ENCODE measurements at places on chromosomes 12 and 14. TPM values are rescaled to one million over a fixed set of nuclear protein-coding genes. Genes with fewer than 3 reads are reported as not detected.

DNA sequence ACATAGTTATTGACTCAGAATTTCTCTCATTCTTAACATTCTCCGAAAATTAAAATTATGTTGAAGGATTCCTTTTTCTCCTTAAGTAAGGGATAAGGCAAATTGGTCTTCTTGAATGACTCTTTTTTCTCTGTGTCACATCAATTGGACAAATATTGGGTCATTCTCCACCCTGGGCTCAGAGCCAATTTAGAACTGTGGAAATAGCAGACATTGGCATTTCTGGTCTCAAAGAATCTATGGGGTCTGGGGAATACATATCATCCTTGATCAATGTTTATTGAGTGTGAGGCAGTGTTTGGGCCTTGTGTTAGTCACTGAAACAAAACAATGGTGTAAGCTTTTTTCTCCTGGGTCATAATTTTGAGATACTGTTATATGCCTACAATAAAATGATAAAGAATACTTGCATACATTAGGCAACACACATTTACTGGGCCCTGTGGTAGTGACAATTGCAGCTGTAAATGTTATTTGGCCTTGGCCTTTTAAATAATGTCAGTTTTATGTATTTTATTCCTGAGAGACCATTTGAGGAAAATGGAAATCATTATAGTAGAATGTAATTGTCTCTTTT, 414.6 kb downstream of the TMEM132D start:
- H3K36me3 ChIP-seq = no peaks in the 10 kb centered on the region
- no peaks in the 10 kb centered on the region for H3K4me1 ChIP-seq
- DNase-seq = no peak
- H3K4me3 ChIP-seq = no peak overlapping the region
- no peaks in the 10 kb centered on the region for H3K27me3 ChIP-seq
- H3K27ac ChIP-seq = no peak overlapping the region

DNA sequence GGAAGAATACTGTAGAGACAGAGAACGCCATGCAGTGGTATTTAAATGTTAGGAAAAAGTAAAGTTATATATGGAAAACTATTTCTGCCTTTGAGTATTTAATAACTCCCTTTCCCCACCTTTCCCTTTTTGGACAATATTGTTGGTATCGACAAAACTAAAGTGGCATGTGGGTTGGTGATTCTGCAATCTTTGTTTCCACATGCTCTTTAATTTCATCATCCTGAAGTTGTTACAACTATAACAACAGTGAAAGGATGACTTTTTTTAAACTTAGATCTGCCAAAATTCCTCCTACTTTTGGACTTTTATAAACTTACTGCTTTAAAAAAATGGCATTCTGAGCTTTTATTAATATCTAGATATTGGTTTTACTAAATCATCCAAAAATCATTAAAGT, 25.3 kb downstream of the TTC8 start:
- no peak for DNase-seq
- no peaks in the 10 kb centered on the region for H3K27me3 ChIP-seq
- no peak overlapping the region for H3K27ac ChIP-seq
- no peaks in the 10 kb centered on the region for H3K36me3 ChIP-seq
- H3K4me1 ChIP-seq = peaks cover 6% of the 10 kb centered on the region
- H3K4me3 ChIP-seq = no peak overlapping the region

- no peak overlapping the region for H3K4me3 ChIP-seq
- H3K36me3 ChIP-seq = no peaks in the 10 kb centered on the region
- peaks cover 41% of the 10 kb centered on the region for H3K4me1 ChIP-seq
- H3K27me3 ChIP-seq = no peaks in the 10 kb centered on the region
- DNase-seq = no peak
- H3K27ac ChIP-seq = peak overlapping the region; percentile 90
Measured at GRCh38 chr12:57853864-57854556, 7.5 kb upstream of the CTDSP2 start.

GRCh38 chr12:57456145-57456700, 1.1 kb downstream of the INHBE start:
- no peak overlapping the region for H3K27ac ChIP-seq
- no peak for DNase-seq
- H3K27me3 ChIP-seq = no peaks in the 10 kb centered on the region
- peak overlapping the region; percentile 22 for H3K4me3 ChIP-seq
- H3K36me3 ChIP-seq = no peaks in the 10 kb centered on the region

GRCh38 chr14:89303456-89304435, 113.3 kb downstream of the FOXN3 start:
- peak; percentile 28 for DNase-seq
- no peaks in the 10 kb centered on the region for H3K36me3 ChIP-seq
- no peaks in the 10 kb centered on the region for H3K27me3 ChIP-seq
- peak overlapping the region; percentile 89 for H3K27ac ChIP-seq
- peaks cover 47% of the 10 kb centered on the region for H3K4me1 ChIP-seq
- peak overlapping the region; percentile 57 for H3K4me3 ChIP-seq

DNA sequence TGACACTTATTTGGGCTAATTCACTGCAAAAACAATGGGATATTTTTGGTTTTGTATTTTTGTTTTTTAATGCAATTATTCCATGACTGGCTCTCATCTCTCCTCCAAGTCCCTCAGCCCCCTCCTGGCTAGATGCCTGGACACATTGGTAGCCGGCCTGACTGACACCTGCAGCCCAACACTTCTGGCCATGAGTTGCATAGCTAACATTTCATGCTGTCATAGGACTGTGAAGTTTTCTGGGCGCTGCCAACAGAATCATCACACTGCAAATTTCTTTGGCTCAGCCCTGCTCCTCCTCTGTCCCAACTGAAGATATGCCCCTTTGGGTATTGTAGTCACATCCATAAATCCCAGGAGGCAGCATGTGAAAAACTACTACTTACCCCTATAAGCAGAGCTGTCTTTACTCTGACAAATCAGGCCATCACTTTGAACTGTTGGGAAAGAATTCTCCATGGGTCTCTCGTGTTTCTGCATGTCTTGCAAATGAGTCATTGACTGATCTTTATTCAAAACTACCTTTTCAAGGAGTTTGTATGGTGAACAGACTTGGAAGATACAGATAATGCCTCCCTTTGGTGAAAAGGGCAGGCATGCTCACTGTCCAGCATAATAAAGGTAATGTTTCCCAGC, 126.7 kb upstream of the LGR5 start:
- no peak for DNase-seq
- no peak overlapping the region for H3K4me3 ChIP-seq
- no peak overlapping the region for H3K27ac ChIP-seq
- H3K27me3 ChIP-seq = no peaks in the 10 kb centered on the region
- no peaks in the 10 kb centered on the region for H3K36me3 ChIP-seq

DNA sequence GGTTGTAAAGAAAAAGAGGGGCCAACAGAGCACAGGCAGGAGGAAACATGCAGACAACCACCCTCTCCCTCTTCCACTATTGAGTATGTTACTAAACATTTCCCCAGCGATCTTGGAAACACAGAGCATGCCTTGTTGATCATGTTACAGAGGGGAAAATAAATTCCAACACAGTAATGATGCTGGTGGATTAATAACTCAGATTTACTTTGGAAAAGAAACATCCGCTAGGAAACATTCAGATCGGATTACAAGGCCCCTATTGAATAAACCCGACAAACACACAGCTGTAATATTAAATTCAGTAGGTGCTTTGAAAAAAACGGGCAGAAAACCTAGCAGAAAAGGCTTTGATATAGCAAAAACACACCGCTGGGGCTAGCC, 5.4 kb downstream of the BMP4 start:
- peaks cover 6% of the 10 kb centered on the region for H3K36me3 ChIP-seq
- no peak overlapping the region for H3K27ac ChIP-seq
- peaks cover 22% of the 10 kb centered on the region for H3K4me1 ChIP-seq
- no peak overlapping the region for H3K4me3 ChIP-seq

The ANKS1B gene
- 45.5 TPM for total RNA-seq

The RHNO1 gene
- total RNA-seq = 9.6 TPM

All from thoracic aorta (tissue), 2 donors.